Stimulated activated CD4-positive, alpha-beta T cell treated with anti-CD3 and anti-CD28 coated beads, Interleukin-1b, Interleukin-23, amount 100 ng/mL, for 24 hours (primary cell): ENCODE measurements at places on chromosomes 11 and 22.

- DNase-seq, result no peak
Observed at GRCh38 chr22:39927544-39927943, 26.7 kb downstream of the GRAP2 start.

DNA sequence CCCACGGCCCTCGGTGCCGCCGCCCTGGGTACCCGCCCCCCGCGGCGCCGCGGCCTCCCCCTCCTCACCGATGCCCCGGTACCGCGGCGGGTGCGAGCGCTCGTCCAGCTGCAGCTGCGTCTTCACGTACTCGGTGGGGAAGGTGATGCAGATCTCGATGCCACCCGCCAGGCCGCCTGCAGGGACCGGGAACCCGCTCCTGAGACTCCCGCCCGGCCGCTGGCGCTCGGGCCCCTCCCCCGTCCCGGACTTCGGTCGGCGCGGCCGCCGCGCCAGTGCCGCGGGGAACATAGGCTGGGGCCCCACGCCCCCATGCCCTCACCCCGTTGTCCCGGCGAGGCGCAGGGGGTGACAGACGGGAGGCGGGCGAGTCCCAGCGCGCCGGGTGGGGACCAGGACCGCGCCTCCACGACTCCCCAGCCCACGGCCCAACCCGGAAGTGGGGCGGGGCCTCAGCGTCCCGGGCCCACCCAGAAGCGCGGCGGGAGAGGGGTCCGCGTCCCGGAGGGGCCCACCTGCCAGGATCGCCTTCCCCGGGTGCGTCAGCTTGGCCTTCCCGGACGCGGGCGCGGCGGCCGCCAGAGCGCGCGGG, 375 bp downstream of the SLC25A1 start:
- DNase-seq, result no peak

DNA sequence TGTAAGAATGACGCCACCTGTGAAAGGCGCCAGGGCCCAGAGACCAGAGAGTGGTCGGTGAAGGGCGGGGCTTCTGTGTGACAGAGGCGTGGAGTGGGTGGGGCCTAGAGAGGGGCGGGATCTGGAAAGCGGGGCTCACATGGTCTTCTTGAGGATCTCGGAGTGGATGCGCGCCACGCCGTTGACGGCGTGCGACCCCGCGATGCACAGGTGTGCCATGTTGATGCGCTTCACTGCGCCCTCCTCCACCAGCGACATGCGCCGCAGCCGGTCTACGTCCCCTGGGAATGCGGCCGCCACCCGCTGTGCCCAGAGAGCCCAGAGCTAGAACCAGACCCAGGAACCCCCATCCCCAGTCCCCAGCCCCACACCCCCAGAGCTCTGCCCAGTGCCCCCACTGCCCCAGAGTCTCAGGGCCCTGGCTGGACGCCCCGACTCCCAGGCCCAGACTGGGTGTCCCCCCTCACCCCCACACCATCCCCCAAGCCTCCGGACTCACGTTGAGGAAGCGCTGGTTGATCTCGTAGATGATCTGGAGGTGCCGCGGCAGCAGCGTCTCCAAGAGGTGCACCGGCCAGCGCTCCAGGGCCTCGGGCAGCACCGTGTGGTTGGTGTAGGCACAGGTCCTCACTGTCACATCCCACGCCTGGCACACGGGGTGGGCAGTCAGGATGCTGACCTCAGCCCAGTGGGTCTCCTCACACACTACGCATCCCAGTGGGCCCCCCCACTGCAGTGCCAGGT, 6.2 kb downstream of the PYGM start:
- no peak for DNase-seq

GRCh38 chr22:29147331-29147899, 58.3 kb upstream of the EMID1 start:
- no peak for DNase-seq

DNA sequence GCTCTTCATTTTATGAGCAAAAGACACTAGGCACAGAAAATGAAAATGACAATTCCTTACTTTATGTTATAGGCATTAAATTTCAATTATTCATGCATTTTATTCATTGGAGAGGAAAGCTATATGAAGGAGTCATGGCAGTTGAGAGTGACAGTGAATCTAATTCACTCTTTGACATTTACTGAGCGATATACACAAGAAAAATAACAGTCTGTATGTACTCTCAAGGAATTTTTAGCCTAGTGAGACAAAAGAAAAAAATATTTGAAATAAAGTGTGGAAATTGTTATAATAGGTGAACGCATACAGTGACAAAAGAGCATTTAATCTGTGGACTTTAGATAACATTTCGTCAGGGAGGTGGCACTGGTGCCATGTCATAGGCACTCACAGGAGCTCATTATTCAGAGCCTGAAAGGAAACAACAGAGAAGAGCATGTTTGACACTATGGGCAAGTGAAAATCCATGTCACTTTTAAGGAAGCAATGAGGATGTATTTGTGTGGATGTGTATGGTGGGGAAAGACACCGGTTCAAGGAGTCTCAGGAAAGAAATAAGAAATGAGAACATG, 323.1 kb downstream of the LUZP2 start:
- no peak for DNase-seq

DNA sequence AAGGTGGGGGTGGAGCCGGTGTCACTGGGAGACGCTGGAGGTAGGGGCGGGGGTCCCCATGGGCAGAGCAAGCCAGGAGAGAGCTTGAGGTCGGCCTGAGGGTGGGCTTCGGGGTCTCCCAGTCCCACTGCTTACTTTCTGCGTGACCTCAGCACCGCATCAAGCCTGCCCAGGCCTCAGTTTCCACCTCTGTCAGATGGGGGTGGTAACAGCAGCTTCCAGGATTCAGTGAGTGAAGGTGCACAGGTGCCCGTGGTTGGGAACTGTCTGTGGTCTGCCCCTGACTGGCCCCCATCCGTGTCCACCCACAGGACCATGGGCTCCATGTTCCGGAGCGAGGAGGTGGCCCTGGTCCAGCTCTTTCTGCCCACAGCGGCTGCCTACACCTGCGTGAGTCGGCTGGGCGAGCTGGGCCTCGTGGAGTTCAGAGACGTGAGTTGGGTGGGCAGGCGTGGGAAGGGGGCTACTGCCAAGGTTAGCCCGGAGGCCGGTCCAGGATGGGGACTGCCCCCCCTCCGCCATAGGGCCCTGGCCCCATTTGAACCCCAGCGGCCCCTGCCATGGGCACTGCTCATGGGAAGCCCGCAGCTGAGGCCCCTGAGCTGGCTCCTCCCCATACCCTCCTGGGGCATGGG, 2.2 kb downstream of the TCIRG1 start:
- no peak for DNase-seq

DNA sequence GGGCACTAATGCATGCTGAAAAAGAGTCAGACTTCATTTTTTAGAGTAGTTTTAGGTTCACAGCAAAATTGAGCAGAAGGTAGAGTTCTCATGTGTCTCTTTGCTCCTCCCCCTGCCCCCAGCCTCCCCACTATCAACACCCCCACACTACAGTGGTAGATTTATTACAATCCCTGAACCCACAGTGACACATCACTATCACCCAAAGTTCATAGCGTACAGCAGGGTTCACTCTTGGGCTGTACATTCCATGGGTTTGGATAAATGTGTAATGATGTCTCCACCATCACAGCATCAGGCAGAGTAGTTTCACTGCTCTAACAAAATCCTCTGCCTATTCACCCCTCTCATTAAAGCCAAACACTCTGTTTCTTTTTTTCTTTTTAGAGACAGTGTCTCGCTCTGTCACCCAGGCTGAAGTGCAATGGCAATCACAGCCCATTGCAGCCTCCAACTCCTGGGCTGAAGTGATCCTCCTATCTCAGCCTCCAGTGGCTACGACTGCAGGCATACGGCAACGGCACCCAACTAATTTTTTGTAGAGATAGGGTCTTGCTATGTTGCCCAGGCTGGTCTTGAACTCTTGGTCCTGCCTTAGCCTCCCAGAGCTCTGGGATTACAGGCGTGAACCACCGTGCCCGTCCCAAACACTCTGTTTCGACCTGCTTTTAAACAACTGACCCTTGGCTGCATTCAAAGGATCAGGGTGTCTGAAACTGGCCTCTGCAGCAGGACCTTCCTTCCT, 4.1 kb downstream of the BEST1 start:
- DNase-seq, result no peak

GRCh38 chr11:72599325-72600117, 74.7 kb downstream of the PDE2A start:
- DNase-seq, result no peak
